ENCODE measurements at places on chromosomes 7 and 10.

- no peak for DNase-seq
These were observed 166.3 kb downstream of the TNS3 start for GRCh38 chr7:47415318-47416212.

- no peak for DNase-seq
These were observed 75.8 kb upstream of the MRLN start for GRCh38 chr10:59829024-59829423.

GRCh38 chr7:85567983-85568382 is 381.1 kb upstream of the SEMA3D start:
- DNase-seq, result no peak

- no peak for DNase-seq
These were observed 480.9 kb downstream of the ETV1 start for GRCh38 chr7:13508586-13508985.

- DNase-seq, result no peak
These were observed 289.6 kb downstream of the SFMBT2 start for GRCh38 chr10:7121154-7121797.

DNA sequence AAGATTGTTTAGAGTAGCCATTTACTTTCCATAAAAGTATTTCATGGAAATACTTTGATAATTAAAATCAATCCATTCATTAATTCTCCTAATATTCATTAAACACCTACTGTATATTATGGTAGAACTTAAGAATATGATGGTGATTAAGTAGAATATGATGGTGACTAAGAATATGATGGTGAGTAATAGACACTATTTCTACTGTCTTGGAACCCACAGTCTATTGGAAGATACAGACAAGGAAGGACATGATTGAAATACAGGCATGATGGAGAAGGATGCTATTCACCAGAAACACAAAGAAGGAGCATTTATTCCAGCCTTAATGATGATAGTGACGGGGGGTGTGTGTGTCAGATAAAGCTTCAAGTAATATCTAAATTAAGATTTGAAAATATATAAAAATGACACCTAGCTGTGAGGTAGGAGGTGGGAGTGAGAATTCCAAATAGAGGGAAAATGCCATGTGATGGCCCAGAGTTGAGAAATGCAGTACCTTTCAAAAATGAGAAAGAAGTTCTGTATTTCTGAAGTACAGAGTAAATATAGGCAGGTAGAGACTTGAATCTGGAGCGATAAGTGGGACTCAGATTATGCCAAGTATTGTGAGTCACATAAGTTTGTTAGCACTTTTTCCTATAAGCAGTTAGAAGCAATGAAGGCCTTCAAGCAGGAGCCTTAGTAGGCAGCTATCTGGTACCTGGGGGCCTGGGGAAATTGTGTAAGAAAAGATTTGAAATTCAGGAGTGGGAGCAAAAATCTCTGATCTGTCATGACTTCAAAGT is 12.5 kb upstream of the CDK13 start:
- DNase-seq, result no peak

- DNase-seq, result no peak
These were observed 7.5 kb upstream of the RBP3 start for GRCh38 chr10:47340608-47341170.

Data from NCI-H1930 (cell line).